ENCODE measurements at places on chromosomes 11 and 22. TPM values are rescaled to one million over a fixed set of nuclear protein-coding genes. Genes with fewer than 3 reads are reported as not detected.

Gene HBG2
- not detected for total RNA-seq

Gene MAJIN
- total RNA-seq: not detected

Gene MS4A3
- total RNA-seq: not detected

Gene SLC1A2
- total RNA-seq: 23.6 TPM

Gene DNAJB13
- not detected for total RNA-seq

Gene BTG4
- not detected for total RNA-seq
